ENCODE measurements at places on chromosomes 13 and 19. TPM values are rescaled to one million over a fixed set of nuclear protein-coding genes. Genes with fewer than 3 reads are reported as not detected.

DNA sequence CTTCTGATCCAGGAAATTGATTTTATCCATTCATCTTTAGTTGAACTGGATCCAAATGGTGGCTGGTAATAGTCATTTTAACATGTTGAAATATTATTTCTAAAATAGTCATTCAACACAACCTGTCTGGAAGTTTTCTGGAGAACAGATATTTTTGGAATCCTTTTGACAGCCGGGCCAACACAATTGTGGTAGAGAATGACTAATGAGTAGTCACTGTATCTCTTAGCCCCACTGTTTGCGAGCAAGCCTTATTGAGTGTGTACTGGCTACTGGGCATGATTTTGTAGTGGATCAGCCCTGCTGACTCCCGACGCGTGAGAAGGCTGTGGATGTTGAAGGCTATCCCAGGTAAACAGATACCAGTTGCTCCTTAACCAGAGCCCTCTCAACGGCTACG is 383.4 kb downstream of the ZNF536 start:
- DNase-seq, result no peak
- no peak overlapping the region for H3K4me3 ChIP-seq
- H3K4me1 ChIP-seq, result no peaks in the 10 kb centered on the region
- no peaks in the 10 kb centered on the region for H3K27me3 ChIP-seq
- H3K36me3 ChIP-seq, result no peaks in the 10 kb centered on the region

GRCh38 chr13:80086304-80086721 is 254.6 kb downstream of the SPRY2 start:
- no peaks in the 10 kb centered on the region for H3K27me3 ChIP-seq
- H3K4me1 ChIP-seq, result peaks cover 3% of the 10 kb centered on the region
- no peaks in the 10 kb centered on the region for H3K36me3 ChIP-seq
- DNase-seq, result no peak
- H3K27ac ChIP-seq, result no peak overlapping the region
- H3K4me3 ChIP-seq, result no peak overlapping the region

GRCh38 chr13:25541434-25542123 is 169.8 kb downstream of the ATP8A2 start:
- no peaks in the 10 kb centered on the region for H3K36me3 ChIP-seq
- no peaks in the 10 kb centered on the region for H3K4me1 ChIP-seq
- no peak for DNase-seq
- H3K4me3 ChIP-seq, result no peak overlapping the region
- no peaks in the 10 kb centered on the region for H3K27me3 ChIP-seq
- no peak overlapping the region for H3K27ac ChIP-seq

DNA sequence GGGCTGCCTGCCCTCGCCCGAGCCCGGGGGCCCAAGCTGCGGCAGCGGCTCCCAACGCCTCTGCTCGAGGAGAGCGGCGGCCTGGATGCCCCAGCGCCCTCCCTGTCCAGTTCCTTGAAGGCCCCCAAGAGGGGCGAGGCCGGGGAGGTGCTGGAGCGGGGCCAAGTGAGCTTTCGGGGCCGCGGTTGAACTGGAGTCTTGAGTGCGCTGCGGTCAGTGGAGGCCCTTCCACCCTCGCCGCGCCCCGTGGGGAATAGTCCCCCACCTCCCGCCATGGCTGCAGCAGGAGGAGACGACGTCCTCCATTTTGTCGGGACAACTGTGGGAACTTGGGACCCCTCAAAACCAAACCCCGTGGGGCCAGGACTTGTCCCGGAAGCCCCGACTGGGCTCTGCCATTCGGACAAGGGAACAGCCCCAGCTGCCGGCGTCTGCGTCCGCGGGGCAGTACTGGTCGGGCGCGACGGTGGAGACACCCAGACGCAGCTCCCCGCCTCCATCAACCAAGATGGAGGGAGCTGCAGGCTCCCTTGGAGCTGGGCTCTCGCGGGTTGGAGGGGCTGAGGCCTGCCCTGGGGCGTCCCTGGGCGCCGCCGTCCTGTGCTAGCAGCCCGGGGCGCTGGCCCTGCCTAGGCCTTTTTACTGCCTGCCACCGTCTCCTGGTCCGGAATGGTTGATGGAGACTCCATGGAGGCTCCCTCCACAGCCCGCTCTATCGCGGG is 736 bp upstream of the ZMYM5 start:
- H3K27me3 ChIP-seq, result no peaks in the 10 kb centered on the region
- H3K36me3 ChIP-seq, result no peaks in the 10 kb centered on the region
- H3K4me3 ChIP-seq, result peak overlapping the region; percentile 45
- H3K27ac ChIP-seq, result peak overlapping the region; percentile 88
- H3K4me1 ChIP-seq, result peaks cover 16% of the 10 kb centered on the region

- no peaks in the 10 kb centered on the region for H3K36me3 ChIP-seq
- no peaks in the 10 kb centered on the region for H3K27me3 ChIP-seq
Measured at GRCh38 chr19:10352764-10353671, 13.6 kb upstream of the ICAM3 start.

ZNF492 gene
- polyA plus RNA-seq, result not detected

DNA sequence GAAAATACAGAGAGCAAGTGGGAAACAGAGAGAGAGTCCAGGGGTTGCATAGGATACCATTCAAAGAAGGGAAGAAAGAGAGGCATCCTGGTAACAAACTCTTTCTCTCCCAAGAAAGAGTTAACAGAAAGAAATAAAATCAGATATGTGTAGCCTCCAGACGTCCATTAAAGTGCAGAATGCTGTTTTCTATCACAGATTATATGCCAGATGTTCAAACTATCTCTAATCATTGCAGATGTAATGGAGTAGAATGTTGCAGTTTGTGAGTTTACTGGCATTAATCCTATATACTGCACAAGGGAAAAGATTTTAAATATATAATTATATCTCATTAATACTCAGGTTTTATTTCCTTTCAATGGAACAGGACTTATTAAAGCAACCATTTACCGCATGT is 369.4 kb downstream of the ZNF536 start:
- no peak overlapping the region for H3K4me3 ChIP-seq
- H3K27ac ChIP-seq, result no peak overlapping the region
- H3K27me3 ChIP-seq, result no peaks in the 10 kb centered on the region

GRCh38 chr13:109135018-109135417 is 505.6 kb downstream of the MYO16 start:
- no peak overlapping the region for H3K27ac ChIP-seq
- H3K4me1 ChIP-seq, result no peaks in the 10 kb centered on the region
- no peak for DNase-seq
- H3K36me3 ChIP-seq, result no peaks in the 10 kb centered on the region
- no peaks in the 10 kb centered on the region for H3K27me3 ChIP-seq

CPB2 gene
- polyA plus RNA-seq, result not detected

EBPL gene
- polyA plus RNA-seq, result 75.1 TPM

DNA sequence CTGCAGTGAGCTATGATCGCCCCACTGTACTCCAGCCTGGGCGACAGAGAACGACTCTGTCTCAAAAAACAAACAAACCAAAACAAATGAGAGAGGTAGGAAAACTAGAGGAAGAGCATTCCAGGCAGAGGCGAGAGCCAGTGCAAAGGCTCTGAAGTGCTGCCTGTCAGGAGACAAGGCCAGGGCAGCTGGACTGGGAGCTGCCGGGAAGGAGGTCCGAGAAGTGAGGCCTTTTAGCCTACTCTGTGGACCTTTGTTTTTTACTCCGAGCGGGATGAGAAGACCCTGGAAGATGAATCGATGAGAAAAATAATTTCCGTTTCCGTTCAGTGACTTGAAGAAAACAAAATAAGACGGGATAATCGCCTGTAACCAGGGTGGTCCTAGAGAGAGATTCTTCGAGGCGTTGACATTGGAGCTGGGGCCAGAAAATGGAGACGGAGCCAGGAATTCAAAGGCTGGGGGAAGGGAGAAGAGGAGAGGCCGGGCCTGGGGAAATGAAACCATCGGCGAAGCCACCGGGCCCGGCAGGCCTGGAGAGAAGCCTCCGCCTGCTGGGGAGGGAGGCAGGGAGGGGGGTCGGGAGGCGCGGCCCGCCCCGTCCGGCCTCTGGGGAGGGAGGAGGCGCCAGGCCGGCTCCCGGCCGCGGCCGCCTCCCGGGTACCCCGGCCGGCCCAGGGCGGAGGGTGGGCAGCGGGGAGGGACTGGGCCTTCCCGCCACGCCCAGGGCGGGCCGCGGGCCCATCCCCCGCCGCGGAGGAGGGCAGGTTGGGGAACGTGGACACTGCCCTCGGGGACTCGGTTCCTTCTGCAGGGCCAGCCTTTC is 7.8 kb upstream of the SERTAD1 start:
- H3K4me3 ChIP-seq, result peak overlapping the region; percentile 10
- H3K36me3 ChIP-seq, result no peaks in the 10 kb centered on the region
- peak overlapping the region; percentile 96 for H3K27ac ChIP-seq
- peak; percentile 97 for DNase-seq

DNA sequence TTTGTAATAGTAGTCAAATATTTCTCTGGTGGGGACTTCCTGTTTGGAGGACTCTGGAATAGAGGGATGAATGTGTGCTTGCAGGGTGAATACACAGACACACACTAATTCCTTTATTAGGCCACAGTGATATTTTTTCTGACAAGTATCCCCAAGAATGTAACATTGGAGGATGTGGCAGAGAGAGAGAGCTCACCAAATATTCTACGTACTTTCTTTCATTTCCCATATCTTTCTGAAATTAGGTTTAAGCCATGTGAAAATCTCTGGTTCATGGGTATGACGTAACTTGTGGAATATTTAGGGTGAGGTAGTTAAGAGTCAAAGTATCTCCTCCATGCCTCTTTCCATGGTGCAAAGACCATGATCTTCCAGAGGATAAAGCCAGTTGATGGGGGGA is 463.4 kb downstream of the DIAPH3 start:
- no peak overlapping the region for H3K27ac ChIP-seq
- DNase-seq, result peak; percentile 29
- peaks cover 22% of the 10 kb centered on the region for H3K4me1 ChIP-seq
- H3K27me3 ChIP-seq, result no peaks in the 10 kb centered on the region
- no peaks in the 10 kb centered on the region for H3K36me3 ChIP-seq

ZNF431 gene
- 15.2 TPM for polyA plus RNA-seq

DNA sequence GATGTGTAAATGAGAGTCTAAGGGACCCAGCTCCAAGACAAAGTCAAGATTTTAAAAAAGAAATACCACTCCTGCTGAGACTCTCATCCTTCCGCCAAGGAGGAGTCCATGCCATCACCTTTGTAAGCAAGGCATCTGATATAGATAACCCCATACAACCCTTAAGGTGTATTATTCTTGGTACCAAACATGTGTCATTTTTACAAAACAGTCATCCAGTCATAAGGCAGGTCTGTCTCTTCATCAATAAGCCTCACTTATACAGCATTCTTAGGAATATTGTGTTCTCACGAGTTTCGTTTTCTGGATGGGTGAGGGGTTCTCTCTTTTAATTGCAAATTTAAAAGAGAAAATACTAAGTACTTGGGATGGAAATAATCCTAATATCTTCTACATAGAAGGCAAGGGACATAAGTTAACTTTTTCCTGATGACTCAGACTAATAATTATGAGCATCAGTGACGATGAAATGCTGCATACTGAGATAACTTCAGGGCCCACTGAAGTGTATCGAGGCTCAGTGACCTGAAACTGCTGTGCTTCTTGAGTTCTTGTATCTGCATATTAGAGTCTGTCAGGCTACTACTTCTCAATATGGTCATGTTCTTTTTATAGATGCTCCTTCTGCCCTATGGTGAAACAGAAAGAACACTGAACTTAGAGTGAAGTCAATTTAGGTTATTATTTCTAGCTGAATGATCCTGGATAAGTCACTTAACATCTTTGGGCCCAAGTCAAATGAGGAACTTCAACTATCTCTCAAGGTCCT is 166.6 kb downstream of the KLF12 start:
- H3K36me3 ChIP-seq, result no peaks in the 10 kb centered on the region
- no peak for DNase-seq
- no peak overlapping the region for H3K27ac ChIP-seq
- H3K4me3 ChIP-seq, result no peak overlapping the region

DNA sequence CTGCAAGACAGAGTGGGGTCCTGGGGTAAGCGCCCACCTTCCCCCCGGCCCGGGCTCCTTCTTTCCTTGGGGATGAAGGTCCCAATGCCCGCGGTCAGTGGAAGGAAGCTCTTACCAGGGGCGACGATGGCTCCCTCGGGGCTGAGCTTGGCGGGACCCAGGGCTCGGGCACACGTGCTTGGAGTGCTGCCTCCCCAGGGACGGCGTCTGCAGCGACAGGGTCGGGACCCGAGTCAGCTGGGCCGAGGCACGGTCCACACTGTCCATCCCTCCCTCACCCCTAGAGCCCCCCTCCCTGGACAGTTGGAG is 3.5 kb downstream of the JSRP1 start:
- DNase-seq, result no peak
- no peak overlapping the region for H3K27ac ChIP-seq
- H3K36me3 ChIP-seq, result peaks cover 3% of the 10 kb centered on the region
- no peak overlapping the region for H3K4me3 ChIP-seq

- no peak for DNase-seq
- no peak overlapping the region for H3K4me3 ChIP-seq
- H3K27ac ChIP-seq, result no peak overlapping the region
Measured at GRCh38 chr13:93561576-93562225, 335.1 kb downstream of the GPC6 start.

DNA sequence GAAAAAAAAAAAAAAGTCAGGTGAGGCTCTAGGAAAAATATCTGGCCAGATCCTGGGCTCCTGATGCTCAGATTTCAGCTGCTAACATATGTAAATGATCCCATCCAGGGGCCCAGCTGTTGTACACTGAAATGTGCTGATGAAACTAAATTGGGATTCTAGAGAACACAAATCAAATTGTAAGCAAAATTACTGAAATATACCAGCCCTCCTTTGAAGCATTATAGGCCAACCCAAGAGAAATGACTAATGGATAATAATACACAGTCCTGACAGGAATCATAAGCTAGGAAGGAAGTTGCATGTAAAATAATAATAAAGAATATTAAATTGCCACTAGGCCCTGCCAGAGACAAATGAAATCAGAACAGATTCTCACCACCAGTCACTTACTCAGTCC is 17.8 kb downstream of the KCTD12 start:
- no peak overlapping the region for H3K27ac ChIP-seq
- H3K36me3 ChIP-seq, result no peaks in the 10 kb centered on the region
- no peaks in the 10 kb centered on the region for H3K27me3 ChIP-seq
- DNase-seq, result no peak

DNA sequence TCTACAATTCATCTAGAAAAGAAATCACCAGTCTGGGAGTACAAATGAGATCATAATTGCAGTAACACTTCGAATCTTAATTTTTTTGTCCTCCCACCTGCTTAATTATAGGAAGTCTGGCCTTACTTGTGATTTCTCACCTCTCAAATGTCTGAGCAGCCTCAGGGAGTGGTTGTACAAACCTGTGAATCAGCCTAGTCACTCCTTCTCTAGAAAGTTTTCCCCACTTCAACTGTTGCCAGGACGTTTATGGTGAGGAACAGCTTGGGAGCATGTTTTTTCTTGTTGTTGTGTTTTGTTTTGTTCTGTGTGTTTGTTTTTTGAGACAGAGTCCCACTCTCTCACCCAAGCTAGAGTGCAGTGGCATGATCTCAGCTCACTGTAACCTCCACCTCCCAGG is 50.3 kb upstream of the CLDN10 start:
- DNase-seq, result no peak
- H3K27me3 ChIP-seq, result no peaks in the 10 kb centered on the region
- peaks cover 10% of the 10 kb centered on the region for H3K4me1 ChIP-seq
- no peak overlapping the region for H3K4me3 ChIP-seq
